ENCODE measurements at places on chromosomes 4 and X. TPM values are rescaled to one million over a fixed set of nuclear protein-coding genes. Genes with fewer than 3 reads are reported as not detected.

The SH3RF1 gene
- total RNA-seq: 0.69 TPM

The SPRY1 gene
- 6.4 TPM for total RNA-seq

The CFAP47 gene
- not detected for total RNA-seq

The ITIH6 gene
- total RNA-seq: not detected

The RTL3 gene
- total RNA-seq: not detected

The GRIA2 gene
- not detected for total RNA-seq

The F8A2 gene
- not detected for total RNA-seq

The HTR2C gene
- total RNA-seq: not detected

The HMGN5 gene
- total RNA-seq: 0.84 TPM

The MID1IP1 gene
- total RNA-seq: 13.0 TPM

The RGS12 gene
- 27.6 TPM for total RNA-seq

The SCML2 gene
- total RNA-seq: 0.22 TPM

The TEX13C gene
- not detected for total RNA-seq

The CD40LG gene
- 24.0 TPM for total RNA-seq

The BTC gene
- total RNA-seq: not detected

The HHIP gene
- total RNA-seq: not detected

The DHRSX gene
- total RNA-seq: 18.4 TPM

The ENOPH1 gene
- 26.7 TPM for total RNA-seq

The PAGE5 gene
- total RNA-seq: not detected

The RAB39B gene
- total RNA-seq: 6.9 TPM

The SORBS2 gene
- 0.07 TPM for total RNA-seq

The CT45A7 gene
- not detected for total RNA-seq

The FHIP1A gene
- total RNA-seq: 0.39 TPM

All from CD4-positive, CD25-positive, alpha-beta regulatory T cell (primary cell).